Activated CD8-positive, alpha-beta memory T cell treated with anti-CD3 and anti-CD28 coated beads, Interleukin-2, amount 50 U/mL, for 4 hours (primary cell): ENCODE measurements at places on chromosomes 6 and 20.

DNA sequence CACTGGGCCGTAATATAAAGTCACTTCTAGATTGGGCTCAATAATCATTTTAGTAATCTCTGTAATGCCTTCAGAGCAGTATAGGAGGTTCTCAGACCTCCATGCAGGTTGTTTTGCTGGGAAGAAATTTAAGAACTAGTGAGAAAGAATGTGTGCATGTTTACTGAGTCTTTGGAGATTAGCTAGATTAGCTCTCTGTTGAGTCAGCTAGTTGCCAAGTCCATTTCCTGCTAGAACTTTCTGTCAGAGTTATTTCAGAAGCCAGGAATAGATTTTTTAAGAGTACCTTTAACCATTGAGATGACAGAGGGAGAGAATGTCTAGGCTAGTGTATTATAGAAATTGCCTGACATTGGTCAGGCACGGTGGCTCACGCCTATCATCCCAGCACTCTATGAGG lies 33.3 kb downstream of the ORC3 start:
- DNase-seq: no peak

DNA sequence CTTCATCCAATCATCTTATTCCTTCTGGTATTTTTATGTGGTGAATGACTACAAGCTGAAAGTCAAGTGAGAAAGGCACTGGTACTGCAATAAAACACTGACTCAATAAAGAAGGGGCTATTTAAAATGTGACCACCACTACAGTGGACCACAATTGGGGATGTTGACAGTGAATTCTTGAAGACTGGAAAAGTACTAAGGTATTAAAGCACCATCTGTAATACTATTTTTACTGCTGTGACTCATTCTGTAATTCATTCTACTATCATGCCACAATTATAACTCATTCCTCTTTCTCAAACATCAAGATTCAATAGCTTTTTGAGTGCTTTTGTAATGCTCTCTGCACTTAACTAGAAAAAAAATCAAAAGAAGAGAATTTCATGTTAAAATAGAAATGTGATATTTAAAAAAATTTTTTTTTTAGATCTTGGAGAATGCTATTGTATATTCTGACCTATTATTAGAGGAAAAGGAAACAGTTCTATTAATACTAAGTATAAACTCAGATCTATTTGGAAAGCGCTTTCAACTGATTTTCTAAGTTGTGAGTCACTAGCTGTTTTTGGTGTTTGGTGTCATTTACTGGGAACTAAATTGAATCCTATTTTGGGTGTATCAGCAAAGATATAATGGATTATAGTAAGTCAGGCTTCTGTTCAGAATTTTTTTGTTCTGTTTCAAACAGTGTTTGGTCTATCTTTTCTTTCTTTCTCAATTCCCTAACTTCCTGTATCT lies 104.7 kb upstream of the TMEM170B start:
- no peak for DNase-seq

DNA sequence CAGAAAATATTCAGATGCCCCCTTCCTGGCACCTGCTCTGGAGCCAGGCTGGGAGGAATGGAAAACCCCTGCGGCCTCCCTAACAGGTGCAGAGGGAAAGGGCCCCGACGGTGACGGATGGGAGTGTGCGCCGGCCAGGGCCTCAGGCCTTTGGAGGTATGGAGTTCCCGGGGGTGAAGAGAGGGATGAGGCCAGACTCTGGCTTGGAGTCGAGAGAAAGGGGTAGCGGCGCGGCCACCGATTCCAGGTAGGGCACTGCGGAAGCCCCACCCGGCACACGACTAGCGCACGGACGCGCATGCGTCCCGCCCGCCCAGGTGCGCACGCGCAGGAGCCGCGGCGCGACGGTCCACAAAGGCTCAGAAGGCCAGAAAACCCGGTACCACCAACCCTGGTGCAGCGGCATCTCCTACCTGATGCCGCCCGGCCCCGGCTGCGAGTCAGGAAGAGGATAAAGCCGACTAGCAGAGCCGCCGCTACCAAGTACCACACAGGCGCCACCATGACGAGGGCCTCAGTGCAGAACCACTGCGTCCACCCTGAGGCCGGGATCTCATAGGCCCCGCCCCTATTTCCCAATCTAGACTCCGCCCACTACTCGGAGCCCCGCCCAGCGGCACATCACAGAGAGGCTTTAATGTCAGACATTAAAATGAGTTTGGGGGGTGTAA lies at the start of gene DDRGK1:
Gene DDRGK1 (minus strand): TSS at position 559 of the 671 bp plus-strand sequence. CDS start 55 bp downstream, at position 504.
- peak; percentile 92 for DNase-seq

DNA sequence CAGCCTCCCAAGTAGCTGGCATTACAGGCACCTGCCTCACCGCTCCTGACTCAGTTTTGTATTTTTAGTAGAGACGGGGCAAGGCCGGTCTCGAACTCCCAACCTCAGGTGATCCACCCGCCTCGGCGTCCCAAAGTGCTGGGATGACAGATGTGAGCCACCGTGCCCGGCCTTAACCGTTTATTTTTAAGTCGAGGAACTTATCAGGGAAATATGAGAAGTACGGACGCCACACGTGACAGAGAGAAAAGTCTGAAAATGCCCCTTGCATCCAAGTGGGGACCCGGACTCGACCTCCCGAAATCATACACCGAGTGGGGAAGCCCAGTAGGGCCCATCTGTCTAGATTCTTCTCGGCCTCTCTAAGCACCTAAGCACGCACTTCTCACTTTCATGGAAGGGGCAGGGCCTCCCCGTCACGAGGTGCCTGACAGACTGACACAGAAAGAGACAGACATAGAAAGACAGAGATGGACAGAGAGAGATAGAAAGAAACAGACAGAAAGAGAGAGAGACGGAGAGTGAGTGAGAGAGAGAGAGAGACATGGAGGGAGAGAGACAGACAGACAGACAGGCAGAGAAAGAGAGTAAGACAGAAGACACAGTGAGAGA lies 756.5 kb upstream of the DEFB115 start:
- no peak for DNase-seq

- no peak for DNase-seq
Measured at GRCh38 chr6:167214206-167214605, 56.4 kb upstream of the GPR31 start.

- no peak for DNase-seq
Measured at GRCh38 chr6:81668615-81669047, 83.8 kb downstream of the TENT5A start.

GRCh38 chr6:76166874-76167273 lies 94.4 kb upstream of the IMPG1 start:
- DNase-seq: no peak

DNA sequence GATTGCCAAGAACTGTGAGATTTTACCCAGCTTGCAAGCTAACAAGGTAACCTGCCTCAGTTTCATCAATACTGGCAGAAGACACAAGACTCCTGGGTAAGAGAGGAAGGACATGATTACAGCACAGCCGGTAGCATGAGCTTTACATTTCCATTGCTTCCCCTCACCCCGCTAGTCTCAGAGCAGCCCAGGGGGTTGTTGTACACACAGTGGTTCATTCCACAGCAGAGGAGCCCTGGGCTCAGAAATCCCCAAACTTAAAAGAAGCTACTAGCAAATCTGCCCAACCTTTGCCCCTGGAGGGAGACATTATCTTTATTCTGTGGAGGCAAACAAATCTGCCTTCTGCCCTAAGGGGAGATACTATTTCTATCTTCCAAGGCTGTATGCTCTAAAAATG lies 17.1 kb upstream of the MTHFD1L start:
- DNase-seq: no peak

- no peak for DNase-seq
Measured at GRCh38 chr6:81486234-81486633, 266.2 kb downstream of the TENT5A start.
